Activated naive CD4-positive, alpha-beta T cell treated with anti-CD3 and anti-CD28 coated beads, Interleukin-2, amount 10 ng/mL, durations not matched to agents 5 hours and 36 hours (primary cell): ENCODE measurements at places on chromosomes 12 and 14. TPM values are rescaled to one million over a fixed set of nuclear protein-coding genes. Genes with fewer than 3 reads are reported as not detected.

ADAM20 gene
- total RNA-seq = 0.22 TPM

GALNT16 gene
- not detected for total RNA-seq

RERGL gene
- total RNA-seq = not detected

PAPLN gene
- total RNA-seq = 0.36 TPM

DAO gene
- not detected for total RNA-seq

SRRM4 gene
- total RNA-seq = not detected

LMO3 gene
- total RNA-seq = not detected

MIP gene
- not detected for total RNA-seq

ATP23 gene
- total RNA-seq = 15.0 TPM

SLC5A8 gene
- not detected for total RNA-seq

SYCP3 gene
- total RNA-seq = 0.70 TPM

NFE2 gene
- total RNA-seq = not detected

PTPN6 gene
- 394 TPM for total RNA-seq

DHRS4L2 gene
- 20.6 TPM for total RNA-seq

TTC5 gene
- 17.5 TPM for total RNA-seq

TMEM260 gene
- 19.5 TPM for total RNA-seq

LGR5 gene
- total RNA-seq = not detected

CACNB3 gene
- total RNA-seq = 20.5 TPM

TBX5 gene
- not detected for total RNA-seq

RPS6KL1 gene
- total RNA-seq = 7.6 TPM
